ENCODE measurements at places on chromosomes 4 and X.

- no peak overlapping the region for H3K4me3 ChIP-seq
- DNase-seq, result no peak
- no peaks in the 10 kb centered on the region for H3K36me3 ChIP-seq
- H3K27ac ChIP-seq, result no peak overlapping the region
- H3K27me3 ChIP-seq, result no peaks in the 10 kb centered on the region
Observed at GRCh38 chr4:60923075-60923474, 277.1 kb upstream of the ADGRL3 start.

- DNase-seq, result no peak
- no peak overlapping the region for H3K4me3 ChIP-seq
- no peaks in the 10 kb centered on the region for H3K27me3 ChIP-seq
Observed at GRCh38 chrX:139823806-139824205, 109.0 kb downstream of the ATP11C start.

DNA sequence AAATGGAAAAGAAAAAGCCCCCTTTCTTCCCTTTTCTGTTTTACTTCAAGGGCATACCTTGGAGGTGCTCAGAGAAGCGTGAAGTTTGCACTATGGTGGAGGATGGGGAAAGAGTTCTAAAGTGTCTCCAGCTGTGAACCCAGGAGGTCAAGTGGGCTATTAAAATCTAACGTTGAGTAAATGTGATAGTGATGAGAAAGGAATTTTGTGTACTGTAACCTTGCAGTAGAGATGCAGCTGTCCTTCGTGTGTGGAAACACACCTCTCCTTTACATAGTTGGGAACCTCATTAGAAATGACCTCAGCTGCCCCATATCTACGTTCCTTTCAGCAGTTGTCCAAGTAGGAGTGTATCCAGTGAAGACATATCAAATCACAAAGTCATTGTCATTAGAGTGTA lies 26.5 kb downstream of the ADH5 start:
- H3K36me3 ChIP-seq, result peaks cover 58% of the 10 kb centered on the region
- H3K4me1 ChIP-seq, result peaks cover 19% of the 10 kb centered on the region
- no peaks in the 10 kb centered on the region for H3K27me3 ChIP-seq
- no peak for DNase-seq
- no peak overlapping the region for H3K4me3 ChIP-seq

DNA sequence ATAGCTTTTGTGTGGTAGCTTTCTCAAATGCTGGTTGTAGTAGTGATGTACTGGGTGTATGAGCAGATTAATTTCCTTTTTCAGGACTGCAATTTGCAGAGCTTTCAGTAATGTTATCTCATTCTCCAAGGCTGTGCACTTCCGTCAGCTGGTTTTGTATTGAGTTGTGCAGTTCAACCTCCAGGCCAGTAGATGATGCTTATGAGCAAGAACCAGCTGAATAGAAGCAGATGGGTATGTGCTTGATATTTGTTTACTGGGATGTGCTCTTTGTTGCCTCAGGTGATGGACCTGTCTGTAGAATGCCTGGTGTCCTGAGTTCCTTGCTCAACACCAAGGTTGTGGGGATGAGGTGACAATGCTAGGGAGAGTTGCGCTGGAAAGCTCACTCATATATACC lies 462.8 kb downstream of the PCDH18 start:
- H3K4me1 ChIP-seq, result no peaks in the 10 kb centered on the region
- no peak overlapping the region for H3K4me3 ChIP-seq
- no peaks in the 10 kb centered on the region for H3K27me3 ChIP-seq
- H3K27ac ChIP-seq, result no peak overlapping the region
- no peak for DNase-seq

GRCh38 chr4:67700116-67700737 lies 728 bp downstream of the UBA6 start:
- no peaks in the 10 kb centered on the region for H3K27me3 ChIP-seq
- peaks cover 20% of the 10 kb centered on the region for H3K4me1 ChIP-seq
- peak overlapping the region; percentile 72 for H3K27ac ChIP-seq
- H3K4me3 ChIP-seq, result peak overlapping the region; percentile 71

All from RWPE2 (cell line).